T-helper 17 cell (primary cell): ENCODE measurements at places on chromosomes 5 and 9. TPM values are rescaled to one million over a fixed set of nuclear protein-coding genes. Genes with fewer than 3 reads are reported as not detected.

- DNase-seq: no peak
These were observed 125.3 kb downstream of the ROR2 start for GRCh38 chr9:91824601-91825305.

PBX3 gene
- 15.5 TPM for total RNA-seq

GRCh38 chr9:90288275-90288639 is 354.4 kb downstream of the DIRAS2 start:
- DNase-seq: no peak

DNA sequence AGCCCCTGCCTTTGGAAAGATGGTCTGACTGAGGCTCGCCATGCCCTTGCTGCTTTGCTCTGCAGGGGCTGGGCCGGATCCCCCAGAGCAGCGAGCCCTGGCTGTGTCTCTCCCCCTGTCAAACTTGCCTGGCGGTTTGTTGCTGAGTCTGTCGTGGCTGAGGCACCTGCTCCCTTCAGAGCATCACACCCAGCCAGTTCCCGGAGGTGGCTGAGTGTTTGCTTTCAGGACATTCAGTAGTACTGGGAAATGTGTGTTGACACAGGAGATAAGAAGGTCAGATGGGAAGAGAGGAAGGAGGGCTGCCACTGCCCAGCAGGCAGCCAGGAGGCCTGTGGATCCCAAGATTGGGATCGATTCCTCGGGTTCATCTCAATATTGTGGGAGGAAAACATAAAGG is 62.9 kb downstream of the GADD45G start:
- DNase-seq: no peak

DNA sequence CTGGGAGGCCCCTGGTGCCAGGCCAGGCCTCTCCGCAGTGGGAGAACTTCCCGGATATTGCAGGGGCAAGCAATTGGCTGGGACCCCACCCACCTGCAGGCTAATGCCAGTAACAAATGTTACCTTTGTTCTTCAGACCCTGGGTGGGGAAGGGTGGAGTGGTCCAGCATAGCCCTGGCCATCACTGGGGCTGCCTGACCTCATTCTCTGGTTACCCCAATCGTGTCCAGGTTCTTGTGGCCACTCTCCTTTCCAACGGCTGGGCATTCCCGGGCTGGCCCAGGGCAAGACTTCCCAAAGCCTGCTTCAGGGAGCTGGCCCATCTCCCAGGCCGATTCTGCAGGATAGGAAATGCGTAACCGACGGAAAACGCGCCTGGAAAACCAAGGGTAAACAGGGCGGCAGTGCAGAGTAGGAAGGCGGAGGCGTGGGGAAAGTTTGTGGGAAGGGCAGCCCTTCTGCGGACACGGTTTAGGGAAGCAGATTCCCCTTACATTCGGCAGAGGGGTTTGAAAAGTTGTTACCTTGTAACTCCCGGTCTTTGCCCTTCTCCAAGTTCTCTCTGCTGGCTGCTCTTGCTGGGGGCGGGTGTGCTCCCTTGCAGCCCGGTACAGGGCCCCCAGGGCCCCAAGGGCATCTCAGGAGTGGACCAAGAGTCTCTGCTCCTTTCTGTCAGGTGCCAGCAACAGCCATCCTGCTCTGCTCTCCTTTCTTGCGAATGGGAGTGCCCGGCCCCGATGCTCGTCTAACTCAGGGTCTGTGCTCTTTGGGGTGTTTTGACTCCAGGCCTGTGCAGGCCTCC is 3.5 kb downstream of the NRARP start:
- no peak for DNase-seq

GRCh38 chr9:81717061-81717746 is 27.9 kb upstream of the TLE1 start:
- no peak for DNase-seq

TAF1L gene
- total RNA-seq: 0.05 TPM

NEUROG1 gene
- not detected for total RNA-seq

- DNase-seq: no peak
These were observed 253.0 kb upstream of the ARRDC3 start for GRCh38 chr5:91635950-91636734.

IFNA14 gene
- not detected for total RNA-seq

DNA sequence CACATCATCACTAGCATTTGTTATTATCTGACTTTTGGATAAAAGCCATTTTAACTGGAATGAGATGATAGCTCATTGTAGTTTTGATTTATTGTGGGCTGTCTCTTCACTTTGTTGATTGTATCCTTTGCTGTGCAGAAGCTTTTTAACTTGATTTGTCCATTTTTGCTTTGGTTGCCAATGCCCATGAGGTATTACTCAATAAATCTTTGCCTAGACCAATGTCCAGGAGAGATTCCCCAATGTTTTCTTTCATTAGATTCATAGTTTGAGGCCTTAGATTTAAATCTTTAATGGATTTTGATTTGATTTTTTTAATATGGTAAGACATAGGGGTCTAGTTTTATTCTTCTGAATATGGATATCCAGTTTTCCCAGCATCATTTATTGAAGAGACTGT is 28.8 kb upstream of the SMARCA2 start:
- no peak for DNase-seq

GABRG2 gene
- not detected for total RNA-seq

- no peak for DNase-seq
These were observed 724.8 kb upstream of the SEMA6A start for GRCh38 chr5:117299224-117299935.

- no peak for DNase-seq
These were observed 82.2 kb downstream of the SMIM23 start for GRCh38 chr5:171867786-171868185.

EXOC3 gene
- total RNA-seq: 86.3 TPM

NUTM2F gene
- not detected for total RNA-seq

GRCh38 chr5:113058269-113058668 is 81.7 kb downstream of the DCP2 start:
- no peak for DNase-seq

DNA sequence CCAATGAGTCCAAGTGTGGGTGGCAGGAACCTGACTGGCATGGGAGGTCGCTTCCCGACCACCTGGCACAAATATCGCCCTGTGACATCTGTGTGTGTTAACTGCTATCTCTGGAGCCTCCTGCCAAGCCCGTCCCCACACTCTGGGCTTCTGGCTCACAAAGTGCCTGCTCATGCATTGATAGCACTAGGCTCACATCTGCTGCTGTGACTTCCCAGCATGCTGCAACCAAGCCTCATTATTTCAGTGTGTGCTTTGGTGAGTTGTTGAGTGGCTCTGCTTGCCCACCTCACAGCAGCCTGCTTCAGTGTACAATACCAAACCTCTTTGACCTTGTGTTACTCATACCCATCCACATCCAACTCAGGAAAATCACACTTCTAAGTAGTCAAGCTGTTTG is 139.8 kb downstream of the APBA1 start:
- DNase-seq: no peak

DNA sequence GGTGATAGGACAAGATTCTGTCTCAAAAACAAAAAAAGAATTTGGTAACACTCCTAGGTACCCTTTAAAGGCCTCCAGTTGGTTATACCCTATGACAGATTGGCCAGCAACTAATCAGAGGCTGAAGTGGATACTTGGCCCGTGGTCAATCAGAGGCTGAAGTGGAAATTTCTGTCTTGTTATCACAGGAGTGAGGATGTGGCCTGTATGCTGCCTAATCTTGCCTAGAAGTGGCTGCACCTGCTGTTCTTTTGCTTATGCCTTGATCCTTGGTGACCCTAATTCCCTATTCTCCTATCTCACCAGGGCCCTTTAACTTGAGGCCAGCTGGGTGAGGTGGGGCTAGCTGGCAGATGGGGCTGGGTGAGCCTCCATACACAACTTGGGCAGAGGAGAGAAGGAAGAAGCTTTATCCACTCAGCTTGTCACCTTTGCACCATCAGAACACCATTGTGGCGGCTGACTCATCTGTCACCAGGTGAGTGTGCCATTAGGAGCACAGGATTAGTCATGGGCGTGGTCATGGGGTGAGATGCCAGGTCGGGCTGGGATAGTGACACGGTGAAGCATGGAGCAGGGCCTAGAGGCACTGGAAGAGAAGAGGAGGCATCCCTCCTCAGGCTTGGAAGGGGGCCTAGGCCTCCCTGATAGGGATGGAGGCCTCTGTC is 41.5 kb downstream of the SAR1B start:
- no peak for DNase-seq

DNA sequence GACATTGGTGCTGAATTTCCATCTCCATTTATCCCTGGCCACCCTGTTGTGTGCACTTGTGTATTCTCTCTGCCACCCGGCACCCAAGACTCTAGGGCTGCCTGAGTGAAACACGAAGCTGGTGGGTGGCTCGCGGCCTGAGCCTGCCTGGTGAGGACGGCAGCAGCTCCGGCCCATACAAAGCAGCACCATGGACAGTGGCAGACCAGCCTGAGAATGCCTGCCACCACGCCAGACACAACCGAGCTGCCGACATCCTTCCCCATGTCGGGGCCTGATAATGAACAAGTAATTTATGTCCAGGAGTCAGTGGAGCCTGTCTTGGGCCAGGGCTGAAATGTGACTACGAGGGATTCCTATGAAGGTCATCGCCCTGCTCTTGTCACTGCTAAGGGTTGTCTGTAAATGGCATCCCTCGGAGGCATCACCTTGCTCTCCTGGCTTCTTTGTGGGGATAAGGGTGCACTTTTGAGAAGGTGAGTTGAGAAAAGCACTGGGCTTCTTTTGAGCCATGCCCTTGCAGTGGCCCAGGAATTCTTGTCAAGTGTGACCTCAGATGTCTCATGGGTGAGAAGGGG is 175.7 kb downstream of the MELK start:
- no peak for DNase-seq

DNA sequence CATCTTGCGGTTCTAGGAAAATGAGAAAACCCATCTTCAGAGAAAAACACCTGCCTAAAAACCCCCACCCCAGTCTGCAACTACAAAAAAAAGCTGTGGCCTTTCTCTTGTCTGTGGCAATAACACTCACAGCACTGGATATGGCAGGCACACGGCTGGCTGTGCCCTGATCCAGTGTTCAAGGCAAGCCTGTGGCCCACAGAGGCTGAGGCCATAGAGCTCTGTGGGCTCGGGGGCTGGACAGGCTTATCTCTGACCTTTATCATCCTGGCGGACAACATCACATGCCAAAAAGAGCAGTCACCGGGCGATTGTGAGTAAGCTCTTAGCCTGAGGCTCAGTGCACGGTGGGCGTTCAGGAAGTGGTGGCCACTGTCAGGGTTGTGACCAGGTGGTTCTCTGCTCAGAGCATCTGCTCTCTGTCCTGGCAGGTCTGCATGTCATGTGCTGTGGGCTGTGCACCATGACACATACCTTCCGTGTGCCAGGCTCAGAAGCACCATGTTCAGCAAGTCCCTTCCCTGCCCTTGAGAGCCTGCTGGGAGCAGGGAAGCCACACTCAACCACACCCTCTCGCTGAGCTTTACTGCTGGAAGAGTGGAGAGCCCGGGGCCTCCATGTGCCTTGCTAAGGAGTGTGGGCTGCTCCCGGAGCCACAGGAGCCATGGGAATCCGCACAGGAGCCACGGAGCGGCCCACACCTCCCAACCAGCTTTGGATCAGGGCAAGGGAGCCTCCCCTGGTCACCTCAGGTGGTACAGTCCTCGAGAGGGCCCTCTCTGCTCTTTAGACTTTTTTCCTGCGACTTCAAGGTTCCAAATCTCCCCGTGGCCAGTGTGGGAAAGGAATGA is 34.6 kb upstream of the WDR38 start:
- no peak for DNase-seq

DNA sequence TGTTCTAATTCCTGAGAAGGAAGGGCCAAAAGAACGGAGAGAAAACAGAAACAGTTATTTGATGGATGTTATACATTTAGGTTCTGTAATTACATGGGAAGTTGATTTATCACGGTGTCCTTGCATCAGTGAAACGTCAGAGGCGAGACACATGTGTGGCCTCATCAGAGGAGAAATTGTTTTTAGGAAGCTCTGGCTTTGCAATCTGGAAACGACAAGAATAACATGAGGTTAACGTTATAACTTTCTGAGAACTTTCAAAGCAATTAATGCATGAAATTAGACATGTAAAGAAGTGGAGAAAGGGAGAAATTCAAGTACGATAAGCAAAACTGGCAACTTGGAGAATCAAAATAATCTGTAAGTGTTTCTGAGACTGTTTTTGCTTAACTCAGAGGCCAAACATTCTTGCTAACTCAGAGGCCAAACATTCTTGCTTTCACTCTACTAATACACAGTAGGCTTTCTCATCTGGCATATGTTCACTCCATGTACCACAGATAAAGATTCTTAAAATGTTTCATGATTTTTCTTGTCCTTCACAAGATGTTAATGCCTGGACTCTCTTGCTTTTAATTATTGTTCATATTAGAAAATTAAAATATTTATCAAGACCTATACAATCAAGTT is 933.0 kb downstream of the TLE4 start:
- DNase-seq: no peak

GRCh38 chr9:113906411-113907110 is 30.5 kb downstream of the ZNF618 start:
- DNase-seq: no peak

GRCh38 chr5:125560476-125561225 is 814.2 kb upstream of the ZNF608 start:
- DNase-seq: no peak

DNA sequence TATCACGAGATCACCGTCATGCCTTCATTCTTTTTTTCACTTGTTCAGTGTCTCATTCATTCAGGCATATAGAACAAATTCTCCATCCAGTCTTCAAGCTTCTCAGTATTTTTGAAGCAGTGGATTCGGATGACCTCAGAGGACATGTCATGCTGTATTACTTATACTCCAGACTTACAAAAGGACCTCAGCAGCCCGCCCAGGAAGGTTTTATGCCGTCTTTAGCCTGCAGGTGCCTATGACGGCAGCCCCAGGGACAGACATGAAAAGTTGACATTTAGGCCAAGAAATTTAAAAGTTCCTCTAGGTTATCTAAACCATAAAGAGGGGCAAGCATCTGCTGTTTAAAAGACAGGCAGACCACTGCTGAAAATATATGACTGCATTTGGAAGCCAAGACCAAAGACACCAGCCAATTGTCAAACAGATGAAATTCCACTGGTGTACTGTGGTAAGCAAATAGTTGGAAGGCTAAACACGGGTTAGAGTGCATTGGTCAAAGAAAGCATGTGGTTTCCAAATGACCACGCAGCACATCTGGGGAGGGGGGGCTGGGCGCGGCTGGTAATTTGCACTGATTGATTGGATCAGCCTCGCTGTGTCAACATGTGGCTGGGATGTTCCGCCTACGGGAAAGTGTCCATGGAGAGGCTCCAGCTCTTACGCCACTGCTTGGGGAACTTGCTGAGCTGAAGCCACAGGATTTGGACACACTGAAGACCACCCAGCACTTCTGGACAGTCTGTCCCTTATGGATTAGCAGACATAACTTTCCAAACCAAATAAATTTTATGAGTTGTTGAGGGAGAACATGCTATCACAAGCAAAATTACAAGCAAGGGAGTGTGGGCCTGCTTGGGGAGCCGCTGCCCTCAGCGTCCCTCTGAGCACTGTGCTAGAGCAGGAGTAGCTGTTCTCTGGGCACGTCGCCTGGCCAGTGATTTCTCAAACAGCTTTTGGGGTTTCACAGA is 173.6 kb downstream of the FANCC start:
- DNase-seq: no peak

KCNIP1 gene
- not detected for total RNA-seq

PLAC8L1 gene
- not detected for total RNA-seq

SLC1A3 gene
- total RNA-seq: not detected

DNA sequence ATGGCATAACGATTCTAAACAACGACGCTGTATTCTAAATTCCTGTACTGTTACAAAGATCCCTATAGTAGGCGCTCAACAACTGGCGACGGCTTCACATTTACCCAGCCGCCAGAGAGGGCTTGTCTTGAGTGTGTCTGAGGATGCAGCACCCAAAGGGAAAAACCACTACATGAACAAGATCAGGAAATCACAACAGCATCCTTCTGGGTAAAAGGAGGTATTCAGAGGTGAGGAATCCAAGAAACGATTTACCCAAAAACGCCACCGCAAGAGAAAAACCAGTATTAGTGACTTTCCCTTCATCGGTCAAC is 711 bp downstream of the TTC33 start:
- DNase-seq: peak; percentile 42

RLN2 gene
- 1.3 TPM for total RNA-seq

- DNase-seq: no peak
These were observed 363.6 kb downstream of the ANXA1 start for GRCh38 chr9:73515216-73515615.
